Stomach (tissue), 19 donors: ENCODE measurements at places on chromosomes 3 and 15. TPM values are rescaled to one million over a fixed set of nuclear protein-coding genes. Genes with fewer than 3 reads are reported as not detected.

- DNase-seq = no peak
These were observed 367.4 kb downstream of the IL20RB start for GRCh38 chr3:137325170-137325569.

GRCh38 chr3:129598000-129598381, 8.5 kb downstream of the PLXND1 start:
- peak; percentile 43 for DNase-seq

- DNase-seq = no peak
These were observed 1.6 kb upstream of the DNAH12 start for GRCh38 chr3:57545636-57546268.

DNA sequence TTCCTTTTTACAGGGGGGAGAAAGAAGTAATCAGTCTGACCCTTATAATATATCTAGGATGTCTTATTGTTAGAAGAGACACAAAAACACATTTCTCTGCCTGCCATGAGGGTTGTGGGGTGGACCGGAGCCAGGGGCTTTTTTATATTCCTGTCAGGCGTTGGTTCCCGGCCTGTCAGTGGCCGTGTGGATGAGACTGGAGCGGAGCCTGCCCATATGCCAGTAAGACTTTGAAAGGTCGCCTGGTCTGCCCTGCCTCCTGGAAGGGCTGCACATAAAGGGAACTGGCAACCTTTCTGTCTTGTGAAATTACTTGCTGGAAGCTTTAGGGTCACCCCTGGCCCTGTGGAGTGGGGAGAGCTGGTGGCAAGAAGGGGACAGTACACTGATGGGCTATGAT, 34.7 kb downstream of the MAP3K13 start:
- DNase-seq = no peak

DNA sequence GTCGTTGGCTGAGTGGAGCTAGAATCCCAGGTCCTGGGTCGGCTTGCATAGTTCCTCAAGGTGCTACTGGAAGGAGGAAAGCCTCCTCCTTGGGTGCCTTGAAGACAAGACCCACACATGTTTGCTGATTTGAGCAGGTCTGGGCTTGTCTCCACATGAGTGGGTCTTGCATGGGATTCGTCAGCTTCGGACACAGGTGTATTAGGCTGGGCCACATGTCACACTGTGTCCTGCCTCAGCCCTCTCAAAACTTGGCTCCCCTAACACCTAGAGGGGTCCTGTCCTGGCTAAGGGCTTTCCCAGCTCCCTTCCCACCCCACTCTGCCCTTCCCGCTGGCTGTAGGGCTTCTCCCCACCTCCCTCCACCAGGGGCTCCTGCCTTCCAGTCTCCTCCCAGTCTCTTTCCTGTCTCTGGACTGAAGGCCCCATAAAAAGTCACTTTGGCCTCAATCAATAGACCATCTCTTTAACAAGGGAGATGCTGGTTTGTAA, 73.0 kb upstream of the ADPGK start:
- DNase-seq = no peak

GRCh38 chr15:89179966-89180875, 41.2 kb downstream of the RLBP1 start:
- no peak for DNase-seq

- DNase-seq = no peak
These were observed 75.4 kb upstream of the RGMA start for GRCh38 chr15:93164409-93164808.

- no peak for DNase-seq
These were observed 45.0 kb upstream of the TKT start for GRCh38 chr3:53300826-53301225.

GRCh38 chr3:97804471-97804870, 17.3 kb upstream of the CRYBG3 start:
- DNase-seq = no peak

DNA sequence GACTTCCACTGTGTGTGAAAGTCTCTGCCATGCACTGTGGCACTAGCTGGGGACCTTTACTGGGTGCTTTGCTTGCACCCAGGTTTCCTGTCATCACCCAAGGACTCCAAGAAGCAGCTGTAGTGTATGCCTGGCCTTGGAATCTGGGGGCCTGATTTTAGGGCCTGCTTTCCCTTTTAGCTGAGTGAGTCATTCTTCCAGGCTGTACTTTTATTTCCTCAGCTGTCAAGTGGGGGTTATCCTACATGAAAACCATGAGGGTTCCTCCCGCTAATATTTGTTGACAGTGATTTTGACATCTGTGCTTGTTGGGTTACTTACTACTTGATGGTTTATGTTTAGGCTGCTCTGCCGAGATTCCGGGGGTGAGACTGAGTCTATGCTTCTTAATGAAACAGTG, 18.5 kb downstream of the GORASP1 start:
- no peak for DNase-seq

GRCh38 chr3:32757618-32758374, 60.0 kb upstream of the TRIM71 start:
- no peak for DNase-seq

DNA sequence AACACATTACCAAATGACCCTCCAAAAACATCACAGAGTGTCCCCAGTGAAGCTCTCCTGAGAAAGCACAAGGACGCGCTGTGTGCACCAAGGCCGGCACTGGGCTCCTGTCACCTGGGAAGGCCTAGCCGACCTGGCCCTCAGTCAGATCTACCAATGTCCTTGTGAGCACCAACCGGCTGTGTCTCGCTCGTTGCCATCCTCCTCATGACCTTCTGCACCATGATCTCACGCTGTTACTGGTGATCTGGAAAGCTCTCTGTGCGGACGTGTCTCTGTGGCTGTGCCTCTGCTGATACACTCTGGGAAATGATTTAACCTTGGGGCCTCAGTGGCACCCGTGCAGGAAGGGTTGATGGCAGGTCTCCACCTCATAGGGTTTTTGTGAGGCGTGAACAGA, 24.2 kb downstream of the ZXDC start:
- DNase-seq = no peak

DNA sequence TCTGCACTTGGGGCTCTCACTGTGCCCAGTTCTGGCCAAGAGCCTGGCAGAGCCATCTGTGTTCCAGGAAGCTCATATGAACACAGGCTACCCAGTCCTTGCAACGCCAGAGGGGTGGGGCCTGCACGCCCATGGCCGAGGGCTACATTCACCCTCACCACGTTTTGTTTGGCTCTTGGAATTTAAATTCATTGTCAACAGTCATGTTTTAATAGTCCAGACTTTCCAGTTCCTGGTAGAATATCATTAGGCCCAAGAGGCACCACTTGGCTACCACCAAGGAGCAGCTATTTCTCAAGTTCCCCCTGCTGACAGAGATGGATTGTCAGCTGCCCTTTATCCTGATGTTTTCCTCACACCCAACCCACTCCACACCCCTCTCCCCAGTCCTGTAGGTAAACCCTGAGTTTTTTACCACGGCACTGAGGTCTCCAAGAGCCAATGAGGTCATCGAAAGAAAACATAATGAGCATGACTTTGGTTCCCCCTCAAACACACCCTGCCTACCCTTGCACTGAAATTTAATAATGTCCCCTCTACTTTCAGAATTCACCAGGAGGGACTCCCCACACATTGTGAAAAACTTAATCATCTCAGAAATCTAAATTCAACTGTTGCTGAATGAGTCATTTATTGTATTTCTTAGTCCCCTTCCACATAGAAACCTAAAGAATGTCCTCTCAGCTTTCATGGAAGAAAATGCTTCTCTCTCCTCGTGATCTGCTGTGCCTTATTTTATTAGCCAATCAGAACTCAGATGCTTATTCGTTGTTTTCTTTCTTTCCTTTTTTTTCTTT, 125.1 kb downstream of the SHQ1 start:
- DNase-seq = peak; percentile 38

- peak; percentile 27 for DNase-seq
These were observed 55.9 kb downstream of the EOMES start for GRCh38 chr3:27666272-27666671.

GRCh38 chr15:52288051-52288942, 7.3 kb downstream of the MYO5C start:
- DNase-seq = peak; percentile 83

DNA sequence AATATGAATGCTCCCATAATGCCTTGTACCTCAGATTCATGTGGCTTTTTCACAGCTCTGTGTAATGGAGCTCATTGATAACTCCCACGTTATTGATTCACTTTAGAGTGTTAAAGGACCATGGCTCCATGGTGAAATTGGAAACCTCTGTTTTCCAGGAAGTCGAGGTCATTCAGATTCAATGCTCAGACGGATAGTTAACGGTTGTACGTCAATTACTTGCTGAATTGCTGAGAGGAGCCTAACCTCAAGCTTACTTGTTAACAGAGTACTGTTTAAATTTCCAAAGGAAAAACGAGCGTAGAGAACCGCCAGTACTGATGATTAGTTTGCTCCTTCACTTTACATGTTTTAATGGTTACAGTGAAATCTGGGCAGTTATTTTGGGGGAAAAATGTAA, 11.1 kb downstream of the ABHD17C start:
- no peak for DNase-seq

- DNase-seq = no peak
These were observed 549.8 kb upstream of the AGTR1 start for GRCh38 chr3:148147903-148148302.

DNA sequence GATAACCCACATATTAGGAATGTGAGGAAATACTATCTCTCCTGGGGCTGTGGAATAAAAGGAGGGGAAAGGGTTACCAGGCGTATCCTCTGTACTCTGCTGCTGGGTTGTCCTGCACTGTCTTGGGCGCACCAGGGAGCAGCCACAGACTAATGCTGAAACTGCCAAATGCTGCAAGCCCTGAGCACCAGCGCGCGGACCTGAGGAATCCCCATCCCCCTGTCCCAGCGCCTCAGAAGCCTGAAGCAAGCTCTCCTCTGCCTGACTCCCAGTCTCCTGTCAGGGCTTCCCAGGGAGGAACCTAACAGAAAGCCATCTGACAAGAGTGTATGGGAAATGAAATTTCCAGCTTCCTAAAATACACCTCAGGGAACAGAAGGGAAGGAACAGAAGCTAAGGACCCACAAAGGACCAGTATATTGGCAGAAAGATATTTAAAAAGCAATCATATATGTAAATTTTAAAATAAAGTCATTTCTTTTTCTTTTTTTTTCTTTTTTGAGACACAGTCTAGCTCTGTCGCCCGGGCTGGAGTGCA, 158.3 kb upstream of the C2CD4B start:
- DNase-seq = no peak

DNA sequence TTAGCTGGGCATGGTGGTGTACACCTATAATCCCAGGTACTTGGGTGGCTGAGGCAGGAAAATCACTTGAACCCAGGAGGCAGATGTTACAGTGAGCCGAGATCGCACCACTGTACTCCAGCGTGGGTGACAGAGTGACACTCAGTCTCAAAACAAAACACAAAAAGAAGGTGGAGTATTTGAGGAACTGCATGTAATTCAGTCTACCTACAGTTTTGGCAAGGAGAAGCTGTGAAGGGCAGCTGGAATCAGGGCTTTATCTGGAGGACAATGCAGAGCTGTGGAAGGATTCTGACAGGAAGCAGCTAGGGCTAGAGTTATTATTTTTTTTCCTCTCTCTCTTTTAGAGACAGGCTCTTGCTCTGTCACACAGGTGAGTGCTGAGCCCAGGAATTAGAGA, 6.8 kb downstream of the H1-8 start:
- DNase-seq = no peak

The EPHA6 gene
- total RNA-seq = 179 TPM

The PDZRN3 gene
- total RNA-seq = 132 TPM

The ADAMTS17 gene
- total RNA-seq = 14.3 TPM

The ACKR2 gene
- not detected for total RNA-seq

The BMF gene
- 11.7 TPM for total RNA-seq

The PEAK1 gene
- total RNA-seq = 16.9 TPM

The IQCF6 gene
- total RNA-seq = not detected

The GRAMD1C gene
- total RNA-seq = 2.3 TPM

The BFSP2 gene
- not detected for total RNA-seq

The RTP3 gene
- total RNA-seq = not detected
